ENCODE measurements at places on chromosomes 1 and 21.

DNA sequence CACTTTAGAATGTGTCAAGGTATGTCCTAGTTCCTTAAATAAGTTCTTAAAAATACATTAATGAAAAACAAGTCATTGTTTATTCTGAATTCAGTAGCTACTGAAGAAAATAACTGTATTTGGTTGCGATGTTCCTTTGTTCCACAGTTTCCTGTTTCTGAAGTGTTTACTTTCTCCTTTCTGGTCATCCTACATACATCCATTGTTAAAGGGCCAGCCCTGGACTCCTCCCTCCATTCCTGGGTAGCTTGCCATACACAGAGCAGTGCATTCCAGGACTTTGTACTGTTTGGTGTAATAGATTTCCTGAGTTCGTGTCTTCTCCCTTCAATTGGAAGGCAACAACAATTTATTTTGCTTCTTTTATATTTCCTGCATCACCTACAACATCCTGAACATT, 845.4 kb upstream of the CXADR start:
- DNase-seq, result no peak

- peak; percentile 26 for DNase-seq
Observed at GRCh38 chr1:160607011-160607671, 27.8 kb upstream of the CD84 start.

- DNase-seq, result no peak
Observed at GRCh38 chr1:183002797-183003196, 20.4 kb upstream of the LAMC1 start.

- DNase-seq, result peak; percentile 55
Observed at GRCh38 chr1:184051485-184052193, at the start of gene TSEN15. Gene TSEN15, plus strand, starts transcription at chr1:184051730. Its CDS starts 26 bp downstream, at chr1:184051756.

DNA sequence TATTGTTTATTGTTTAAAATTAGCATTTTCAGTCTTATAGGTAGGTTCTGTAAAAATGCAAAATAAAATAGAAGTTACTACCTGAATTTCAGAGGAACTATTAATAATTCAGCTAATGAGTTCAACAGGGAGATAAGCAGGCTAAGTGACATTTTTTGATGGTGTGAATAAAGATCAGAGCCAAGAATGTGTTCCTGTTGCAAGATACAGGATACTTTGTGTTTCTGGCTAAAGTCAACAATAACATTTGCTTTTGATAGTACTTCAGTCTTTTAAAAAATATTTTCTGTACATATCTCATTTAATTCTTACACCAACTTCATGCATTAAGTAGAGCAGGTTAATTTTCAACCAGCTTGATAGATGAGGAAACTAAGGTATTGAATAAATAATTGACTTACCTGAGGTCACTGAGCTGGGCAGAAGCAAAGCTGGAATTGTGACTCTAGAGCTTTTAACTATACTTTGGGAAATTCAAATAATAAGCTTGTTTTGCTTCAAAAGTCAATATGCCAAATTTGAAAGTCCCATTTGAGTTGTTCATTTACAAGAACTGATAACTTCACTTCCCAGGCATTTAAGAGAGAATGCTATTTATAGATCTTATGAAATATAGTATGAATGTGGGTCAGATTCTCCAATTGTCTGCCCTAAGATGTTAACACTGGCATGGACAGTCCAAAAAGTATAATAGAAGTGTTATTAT, 6.0 kb downstream of the GORAB start:
- no peak for DNase-seq

DNA sequence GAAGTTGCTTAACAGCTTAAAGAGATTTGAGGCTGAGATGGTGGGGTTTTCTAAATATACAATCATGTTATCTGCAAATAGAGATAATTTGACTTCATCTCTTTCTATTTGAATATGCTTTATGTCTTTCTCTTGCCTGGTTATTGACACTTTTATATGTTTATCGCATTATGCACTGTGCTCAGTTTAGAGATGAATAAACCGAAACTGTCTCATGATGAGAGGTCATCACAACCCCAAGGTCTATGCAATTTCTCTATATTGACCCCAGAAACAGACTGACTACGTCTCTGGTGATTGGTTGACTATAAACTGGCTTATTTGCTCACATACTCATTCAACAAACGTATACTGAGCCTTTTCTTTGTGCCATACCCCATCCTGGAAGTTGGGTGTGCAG, 117.9 kb upstream of the NRIP1 start:
- DNase-seq, result no peak
